ENCODE measurements at places on chromosomes 3 and 15.

DNA sequence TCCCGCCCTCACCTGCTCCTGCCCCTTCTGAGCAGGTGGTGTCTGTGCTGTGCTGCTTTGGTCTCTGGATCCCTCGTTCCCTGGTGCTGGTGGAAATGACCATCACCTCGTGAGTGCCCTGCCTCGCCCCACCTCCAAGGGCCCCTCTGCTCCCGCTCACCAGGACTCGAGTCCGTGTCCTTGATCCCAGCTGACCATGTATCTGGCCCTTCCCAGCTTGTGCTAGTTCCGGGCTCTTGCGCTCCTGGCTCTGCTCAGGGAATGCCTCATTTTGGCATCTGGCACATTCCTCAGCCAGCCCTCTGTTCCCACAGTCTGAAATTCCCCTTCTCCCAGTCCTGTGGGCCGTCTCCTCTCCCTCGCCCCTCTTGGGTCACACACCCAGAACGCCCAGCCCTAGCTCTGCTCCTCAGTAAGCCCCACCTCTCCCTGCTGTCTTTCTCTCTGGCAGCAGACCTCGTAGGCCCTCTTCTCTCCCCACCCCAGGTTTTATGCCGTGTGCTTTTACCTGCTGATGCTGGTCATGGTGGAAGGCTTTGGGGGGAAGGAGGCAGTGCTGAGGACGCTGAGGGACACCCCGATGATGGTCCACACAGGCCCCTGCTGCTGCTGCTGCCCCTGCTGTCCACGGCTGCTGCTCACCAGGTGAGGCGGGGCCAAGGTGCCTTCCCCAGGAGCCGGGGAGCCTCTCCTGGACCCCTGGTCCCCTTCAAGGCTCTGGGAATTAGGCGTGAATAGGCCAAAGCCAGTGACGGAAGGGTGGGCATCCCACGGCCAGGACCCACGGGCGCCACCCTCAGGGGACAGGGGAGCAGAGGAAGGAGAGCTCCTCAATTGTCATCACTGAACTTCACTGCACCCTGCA lies 11.5 kb downstream of the SLC51A start:
- DNase-seq, result no peak

GRCh38 chr15:75669191-75669878 lies 21.6 kb downstream of the SNX33 start:
- DNase-seq, result no peak

DNA sequence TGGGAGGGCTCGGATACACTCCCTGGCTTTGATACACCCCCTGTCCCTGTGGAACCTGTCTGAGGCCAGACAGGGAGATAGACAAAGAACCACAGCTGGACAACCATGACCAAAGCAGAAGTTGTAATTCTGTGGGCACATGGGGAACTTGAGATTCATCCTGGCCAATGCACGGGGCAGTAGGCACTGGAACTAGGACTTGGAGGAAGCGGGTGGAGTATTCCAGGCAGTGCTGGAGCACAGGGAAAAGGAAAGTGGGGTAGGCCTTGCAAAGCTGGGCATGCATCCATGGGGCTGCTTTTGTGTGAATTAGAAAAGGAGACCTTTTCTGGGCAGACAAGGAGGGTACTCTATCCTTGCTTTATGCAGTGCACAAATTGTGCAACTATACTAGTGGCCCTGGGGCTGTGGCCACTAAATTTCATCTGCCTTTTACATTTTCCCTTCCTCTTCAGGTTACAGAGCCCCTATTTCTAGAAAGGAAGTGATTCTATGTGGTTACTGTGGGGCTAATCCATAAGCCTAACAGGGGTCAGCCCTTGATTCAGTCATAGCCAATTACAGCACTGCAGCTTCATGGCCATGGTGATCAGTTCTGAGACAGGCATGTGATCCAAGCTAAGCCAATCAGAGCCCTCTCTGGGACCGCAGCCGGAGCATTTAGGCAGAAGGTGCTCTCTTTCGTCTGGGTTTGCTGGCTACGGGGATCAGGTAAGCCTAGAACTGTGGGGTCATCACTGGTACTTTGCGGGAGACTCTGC lies 21.0 kb downstream of the CRABP1 start:
- DNase-seq, result no peak

DNA sequence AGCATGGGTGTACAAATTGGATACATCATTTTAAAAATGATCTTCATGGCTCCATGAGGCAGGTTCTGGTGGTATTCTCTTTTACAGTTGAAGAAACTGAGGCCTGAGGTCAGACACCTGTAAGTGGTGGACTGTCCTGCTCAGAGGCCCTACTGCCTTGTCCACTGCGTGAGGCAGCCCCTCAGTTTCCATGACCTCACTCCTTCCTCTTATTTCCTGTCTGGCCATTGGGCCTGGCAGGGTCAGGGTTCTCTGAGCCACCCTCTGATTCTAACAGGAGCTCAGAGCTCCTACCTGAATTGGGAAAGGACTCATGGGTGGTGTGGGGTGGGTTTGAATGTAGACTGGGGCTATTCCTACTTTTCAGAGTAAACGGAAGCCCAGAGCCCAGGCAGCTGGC lies 17.5 kb downstream of the PLEKHO2 start:
- no peak for DNase-seq

All from T-helper 2 cell treated with Interferon-gamma antibody and Interleukin-4, amounts not matched to agents 5 μg/mL and 100 μg/mL, for 36 hours (primary cell).